ENCODE measurements at places on chromosomes 13 and 19.

- DNase-seq, result no peak
Observed at GRCh38 chr13:33318037-33318436, 32.5 kb upstream of the STARD13 start.

GRCh38 chr13:43360892-43361610 is 337.7 kb downstream of the DNAJC15 start:
- no peak for DNase-seq

DNA sequence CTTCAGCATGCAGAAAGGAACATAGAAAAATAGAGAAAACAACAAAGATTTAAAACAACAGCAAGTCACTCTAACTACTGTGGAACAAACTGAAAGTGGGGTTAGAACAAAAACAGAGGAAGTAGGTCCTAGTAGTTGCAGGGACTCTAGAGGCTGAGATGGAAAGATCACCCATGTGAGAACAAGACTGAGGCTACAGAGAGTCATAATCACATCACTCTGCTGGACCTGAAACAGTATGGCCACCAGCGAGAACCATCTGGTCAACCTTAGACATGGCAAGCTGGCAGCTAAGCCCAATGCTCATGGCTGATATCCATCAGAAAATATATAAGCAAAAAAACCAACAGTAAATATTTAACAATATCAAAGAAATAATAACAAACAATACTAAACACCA is 35.8 kb upstream of the ZNF724 start:
- no peak for DNase-seq

- DNase-seq, result no peak
Observed at GRCh38 chr19:6074709-6075403, 35.4 kb downstream of the RFX2 start.

DNA sequence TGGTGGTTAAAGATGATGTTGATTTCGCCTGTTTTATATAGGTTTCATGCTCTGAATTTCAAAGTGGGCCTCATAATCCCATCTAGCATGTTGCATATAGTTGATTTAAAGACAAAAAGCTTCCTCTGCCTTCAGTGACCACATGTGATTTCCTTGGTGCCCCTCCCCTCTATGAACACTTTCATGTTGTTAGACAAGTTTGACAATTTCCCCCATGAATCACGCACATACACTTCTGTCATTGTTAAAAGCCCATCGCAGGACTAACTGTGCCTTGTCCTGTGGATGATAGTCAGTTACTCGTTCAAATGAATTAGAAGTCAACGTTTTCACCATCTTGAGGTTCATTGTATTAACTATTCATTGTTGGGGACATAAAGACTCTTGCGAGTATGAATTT is 6.7 kb downstream of the TNFSF11 start:
- DNase-seq, result no peak

DNA sequence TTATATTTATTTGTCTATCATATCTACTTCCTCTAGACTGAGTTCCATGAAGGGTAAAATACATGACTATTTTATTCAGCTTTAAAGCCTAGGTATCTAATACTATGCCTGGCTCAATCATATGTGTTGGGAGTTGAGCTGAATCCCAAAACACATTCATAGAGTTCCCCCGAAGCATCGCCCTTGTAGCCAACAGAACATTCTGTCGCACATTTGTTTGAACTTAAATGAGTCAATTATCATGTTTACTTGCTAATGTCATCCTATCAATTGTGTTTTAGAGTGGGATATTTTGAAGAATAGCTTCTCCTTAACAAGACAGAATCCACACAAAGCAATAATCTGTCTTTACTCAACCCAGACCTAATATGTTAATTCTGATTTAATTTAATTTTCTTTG is 252.4 kb downstream of the HS6ST3 start:
- DNase-seq, result no peak

GRCh38 chr19:17352608-17353280 is 15.4 kb downstream of the GTPBP3 start:
- DNase-seq, result no peak

DNA sequence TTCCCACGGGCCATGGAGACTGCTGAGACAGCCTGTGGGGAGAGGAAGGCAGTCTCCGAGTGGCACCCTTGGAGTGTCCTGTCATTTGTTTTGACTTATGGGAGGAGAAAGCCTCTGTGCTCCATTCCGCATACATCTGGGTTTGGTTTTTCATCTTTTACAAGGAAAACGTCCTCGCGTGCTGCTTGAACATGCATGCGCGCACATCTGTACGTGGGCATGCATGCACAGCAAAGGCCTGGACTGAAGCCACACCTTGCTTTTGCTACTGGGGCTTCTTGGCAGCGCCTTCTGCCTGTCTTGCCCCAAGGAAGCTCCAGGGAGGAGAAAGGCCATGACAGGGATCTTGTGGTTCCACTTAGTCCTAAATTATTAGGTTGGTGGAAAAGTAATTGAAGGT is 44.0 kb downstream of the SUGP2 start:
- DNase-seq, result no peak

DNA sequence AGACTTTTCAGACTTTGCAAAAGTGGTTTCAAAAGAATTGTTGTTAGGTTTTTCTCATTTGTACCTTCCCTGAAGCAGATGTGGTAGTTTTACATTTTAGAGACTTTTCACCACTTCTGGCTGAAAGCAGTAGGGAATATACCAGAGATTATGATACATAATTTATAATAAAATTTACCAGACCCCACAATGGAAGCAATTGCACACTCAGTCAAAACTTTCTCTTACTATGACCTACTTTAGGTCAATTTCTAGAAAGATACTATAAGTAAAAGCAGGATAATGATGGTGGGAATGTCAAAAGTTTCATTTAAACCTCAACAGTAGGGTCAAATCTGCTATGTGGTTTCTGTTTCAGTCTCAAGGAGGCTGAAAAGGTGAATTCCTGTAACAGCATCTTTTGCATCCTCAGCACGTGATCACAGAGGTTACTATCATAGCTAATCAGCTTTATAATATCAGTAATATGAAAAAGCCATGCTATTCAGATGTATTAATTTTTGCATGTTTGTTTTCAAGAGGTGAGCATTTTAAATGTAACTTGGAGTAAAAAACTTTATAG is 26.9 kb downstream of the PCCA start:
- DNase-seq, result no peak

DNA sequence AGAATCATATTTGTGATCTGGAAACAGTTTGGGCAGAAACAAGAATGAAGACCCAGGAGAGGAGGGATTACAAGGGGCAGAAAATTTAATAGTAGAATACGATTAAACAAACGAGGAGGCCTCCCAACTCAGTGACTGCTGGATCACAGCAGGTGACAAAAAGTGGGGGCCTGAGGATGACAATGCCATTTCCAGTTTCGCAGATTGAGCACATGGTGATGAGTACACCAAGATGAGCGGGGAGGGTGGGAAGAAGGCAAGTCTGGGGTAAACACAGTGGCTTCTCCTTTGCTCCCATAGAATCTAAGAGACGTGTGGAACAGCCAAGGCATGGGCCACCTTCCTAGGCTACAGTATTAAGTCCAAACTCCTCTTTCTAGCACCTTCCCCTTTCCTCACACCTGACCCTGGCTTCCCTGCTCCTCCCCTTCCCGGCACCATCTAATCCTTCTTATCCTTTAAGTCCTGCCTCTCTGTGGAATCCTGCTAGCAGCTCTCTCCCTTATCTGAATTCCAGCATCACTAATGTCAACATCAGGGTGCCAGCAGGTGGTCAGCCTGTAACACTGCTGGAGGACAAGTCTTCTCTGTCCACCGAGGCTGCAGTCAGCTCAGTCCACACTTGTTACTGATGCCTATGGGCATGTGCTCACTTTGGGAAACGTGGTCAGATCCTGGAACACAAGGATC is 13.5 kb downstream of the ATP7B start:
- no peak for DNase-seq

GRCh38 chr13:44373601-44374347 is at the start of gene SERP2:
Gene SERP2 (plus strand): TSS chr13:44373824. CDS start chr13:44374026, 202 bp downstream.
- no peak for DNase-seq

DNA sequence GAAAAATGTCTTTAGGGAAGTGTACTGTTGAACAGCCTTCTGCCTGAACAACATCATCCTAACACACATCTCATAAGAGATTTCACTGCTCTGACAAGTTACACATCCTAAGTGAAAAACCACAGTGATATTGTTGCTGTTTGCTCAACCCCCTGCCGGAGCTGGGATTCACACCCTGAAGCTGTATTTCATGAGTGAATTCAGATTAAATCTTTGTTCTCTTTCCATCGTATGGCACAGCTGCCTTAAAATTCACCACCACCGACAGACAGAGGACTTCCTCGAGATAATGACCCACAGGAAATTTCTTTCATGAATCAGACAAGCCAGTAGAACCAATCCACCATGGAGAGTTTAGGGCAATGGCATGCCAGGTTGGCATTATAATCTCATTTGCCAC is 280.8 kb downstream of the DCT start:
- no peak for DNase-seq

Measured in smooth muscle cell of the brain vasculature (primary cell).